CD4-positive, alpha-beta T cell treated with Interleukin-21 for 1 hour (primary cell): ENCODE measurements at places on chromosomes 5 and 9.

DNA sequence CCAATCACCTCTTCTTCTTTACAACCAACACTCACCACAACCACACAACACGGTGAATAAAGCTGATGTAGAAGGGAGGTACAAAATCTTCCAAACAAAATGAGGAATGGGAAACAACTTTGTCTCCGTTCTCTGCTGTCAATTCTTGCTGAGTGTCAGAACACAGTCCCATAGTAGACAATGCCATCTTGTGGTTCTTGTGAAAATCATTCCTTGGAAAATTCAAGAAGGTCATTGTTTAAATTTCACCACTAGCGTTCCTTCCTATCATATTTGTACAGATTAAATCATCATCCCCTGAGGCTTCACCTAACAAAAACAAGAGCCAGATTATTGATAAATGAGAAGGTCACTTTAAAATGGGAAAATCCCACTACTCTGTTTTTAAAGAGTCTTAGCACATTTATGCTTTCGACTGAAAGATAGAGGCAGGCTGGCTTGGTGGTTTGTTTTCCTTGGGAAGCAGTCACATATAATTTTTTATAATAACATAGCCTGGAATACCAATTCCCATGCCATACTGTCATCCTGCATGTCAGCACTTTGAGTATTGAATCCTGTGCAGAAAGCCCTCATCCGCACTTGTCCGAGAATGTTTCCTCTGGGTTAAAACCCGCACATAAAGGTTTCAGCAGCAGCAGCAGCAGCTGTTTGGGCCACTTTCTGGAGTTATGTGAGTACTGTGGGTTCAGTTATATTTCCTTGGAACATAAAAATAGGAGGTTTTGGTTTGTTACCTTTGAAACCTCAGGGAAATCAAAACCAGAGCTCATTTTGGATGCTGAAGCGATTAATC, 395.0 kb upstream of the SMARCA2 start:
- DNase-seq, result no peak

GRCh38 chr9:651371-651770, 190.1 kb upstream of the DMRT1 start:
- no peak for DNase-seq

DNA sequence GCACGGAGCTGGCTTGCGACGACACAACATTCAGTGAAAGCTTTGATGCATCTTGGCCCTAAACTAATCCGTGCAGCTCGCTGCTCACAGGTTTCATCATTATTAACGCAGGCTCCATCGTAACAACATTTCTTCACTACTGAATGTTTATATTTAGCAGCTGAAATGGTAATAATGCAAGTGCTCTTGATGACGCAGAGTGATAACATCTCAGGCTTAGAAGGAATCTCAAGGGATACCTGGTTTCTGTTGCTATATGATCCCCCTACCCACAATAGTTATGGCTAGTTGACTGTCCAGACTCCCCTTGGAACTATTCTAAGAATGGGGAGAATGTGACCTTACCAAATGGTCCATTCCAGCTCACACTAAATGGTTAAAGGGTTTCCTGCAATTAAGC, 36.2 kb downstream of the C5 start:
- no peak for DNase-seq

GRCh38 chr5:133425222-133425621, 187.1 kb downstream of the FSTL4 start:
- no peak for DNase-seq

- no peak for DNase-seq
Measured at GRCh38 chr9:14218253-14218652, 95.7 kb downstream of the NFIB start.

GRCh38 chr9:107627781-107628180, 138.2 kb upstream of the KLF4 start:
- no peak for DNase-seq

DNA sequence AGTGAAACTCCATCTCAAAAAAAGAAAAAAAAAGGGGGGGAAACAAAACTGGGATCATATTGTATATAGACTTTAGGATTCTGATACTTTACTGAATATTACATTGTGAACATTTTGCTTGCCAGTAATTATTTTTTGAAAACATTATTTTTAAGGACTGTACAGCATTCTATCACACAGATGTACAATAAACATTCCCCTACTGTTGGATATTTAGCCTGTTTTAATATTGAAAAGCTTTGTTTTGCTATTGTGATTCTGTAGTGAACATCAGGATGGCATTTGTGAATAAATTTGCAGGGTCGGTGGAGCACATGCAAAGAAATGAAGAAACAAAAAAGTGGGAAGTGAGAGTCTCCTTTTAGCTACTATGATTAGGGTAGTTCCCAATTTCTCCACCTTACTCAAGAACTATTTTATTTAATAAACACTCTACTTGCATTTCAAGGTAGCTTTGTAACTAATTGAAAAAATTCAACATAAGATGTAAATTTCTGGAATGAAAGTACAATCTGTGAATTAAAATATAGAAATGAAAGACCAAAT, 18.7 kb downstream of the RASGRF2 start:
- no peak for DNase-seq

- no peak for DNase-seq
Measured at GRCh38 chr5:79074641-79075040, 5.1 kb downstream of the BHMT2 start.

- no peak for DNase-seq
Measured at GRCh38 chr9:106697750-106698502, 165.0 kb upstream of the ZNF462 start.

GRCh38 chr5:151758430-151759241, at the start of gene ATOX1:
TSS of gene ATOX1 (minus strand) at chr5:151758631. CDS start at chr5:151758551, 80 bp downstream.
- DNase-seq, result peak; percentile 91

DNA sequence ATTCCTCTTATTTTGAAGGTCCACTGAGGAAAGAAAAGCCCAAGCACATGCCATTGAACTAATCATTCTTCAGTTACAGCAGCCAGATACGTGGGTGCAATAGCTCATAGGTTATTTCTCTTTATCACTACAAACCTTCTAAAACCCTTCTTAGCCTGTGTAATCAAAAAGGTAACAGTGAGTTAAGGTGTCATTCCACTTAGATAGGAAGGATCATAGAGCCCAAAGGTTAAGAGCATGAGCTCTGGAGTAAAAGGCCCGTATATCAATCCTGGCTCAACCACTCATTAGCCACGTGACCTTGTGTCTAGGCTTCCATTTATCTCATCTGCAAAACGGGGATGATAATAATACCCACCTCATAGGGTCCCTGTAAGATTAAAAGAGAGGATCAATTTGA, 2.7 kb downstream of the GPX8 start:
- no peak for DNase-seq

- no peak for DNase-seq
Measured at GRCh38 chr9:5455181-5455580, 4.8 kb downstream of the CD274 start.

DNA sequence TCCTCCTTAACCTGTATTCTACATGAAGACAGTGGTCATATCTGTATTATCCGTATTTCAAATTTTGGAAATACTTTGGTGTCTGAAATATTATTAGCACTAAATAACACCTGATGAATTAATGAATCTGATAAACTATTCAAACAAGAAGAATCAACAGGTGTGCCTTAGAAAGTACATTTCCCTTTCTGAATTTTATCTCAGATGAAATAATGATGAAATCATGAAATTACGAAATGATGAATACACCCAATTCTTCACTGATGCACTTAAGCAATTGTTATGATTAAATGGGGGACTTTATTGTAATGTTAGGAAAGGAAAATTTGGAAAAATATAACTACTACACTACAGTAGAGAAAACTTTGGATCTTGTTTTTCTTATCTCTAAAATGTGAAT, 313.6 kb downstream of the HCN1 start:
- no peak for DNase-seq

DNA sequence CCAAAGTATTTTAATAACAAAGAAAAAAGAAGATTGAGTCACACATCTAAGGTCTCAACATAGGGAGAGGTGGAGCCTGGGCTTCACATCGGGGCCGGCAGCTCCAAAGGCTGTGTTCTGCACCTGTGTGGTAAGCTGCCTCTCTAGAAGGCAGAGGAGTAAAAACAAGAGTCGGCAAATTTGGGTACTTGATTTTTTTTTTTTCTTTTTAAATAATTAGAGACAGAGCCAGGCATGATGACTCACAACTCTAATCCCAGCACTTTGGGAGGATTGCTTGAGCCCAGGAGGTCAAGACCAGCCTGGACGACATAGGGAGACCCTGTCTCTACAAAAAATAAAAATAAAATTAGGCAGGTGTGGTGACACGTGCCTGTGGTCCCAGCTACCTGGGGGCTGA, 4.7 kb downstream of the URM1 start:
- no peak for DNase-seq

DNA sequence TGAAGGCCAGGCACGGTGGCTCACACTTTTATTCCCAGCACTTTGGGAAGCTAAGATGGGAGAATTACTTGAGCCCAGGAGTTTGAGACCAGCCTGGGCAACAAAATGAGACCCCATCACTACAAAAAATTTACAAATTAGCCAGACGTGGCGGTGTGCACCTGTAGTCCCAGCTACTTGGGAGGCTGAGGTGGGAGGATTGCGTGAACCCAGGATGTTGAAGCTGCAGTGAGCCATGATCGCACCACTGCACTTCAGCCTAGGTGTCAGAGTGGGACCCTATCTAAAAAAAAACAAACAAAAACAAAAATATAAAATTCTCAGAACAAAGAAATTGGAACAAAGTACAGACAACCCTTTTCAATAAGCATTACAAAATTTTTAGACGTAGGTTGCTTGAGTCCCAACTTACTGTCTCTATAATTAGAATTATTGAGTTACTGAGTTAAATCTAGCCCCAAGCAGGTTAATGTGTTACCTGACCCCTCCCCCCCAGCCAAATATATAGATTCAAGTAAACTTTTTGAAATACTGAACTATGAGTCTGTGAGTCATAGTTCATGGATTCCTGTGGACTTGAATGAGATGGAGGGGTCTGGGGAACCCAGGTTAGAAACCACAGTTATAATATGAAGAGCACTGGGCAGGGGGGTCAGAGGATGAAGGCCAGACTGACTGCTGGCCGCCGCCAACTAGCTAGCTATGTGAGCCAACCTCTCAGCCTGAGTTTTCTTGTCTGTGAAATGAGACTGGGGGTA, 173.1 kb downstream of the AOPEP start:
- DNase-seq, result no peak

- no peak for DNase-seq
Measured at GRCh38 chr5:130975299-130975698, 189.8 kb downstream of the HINT1 start.

DNA sequence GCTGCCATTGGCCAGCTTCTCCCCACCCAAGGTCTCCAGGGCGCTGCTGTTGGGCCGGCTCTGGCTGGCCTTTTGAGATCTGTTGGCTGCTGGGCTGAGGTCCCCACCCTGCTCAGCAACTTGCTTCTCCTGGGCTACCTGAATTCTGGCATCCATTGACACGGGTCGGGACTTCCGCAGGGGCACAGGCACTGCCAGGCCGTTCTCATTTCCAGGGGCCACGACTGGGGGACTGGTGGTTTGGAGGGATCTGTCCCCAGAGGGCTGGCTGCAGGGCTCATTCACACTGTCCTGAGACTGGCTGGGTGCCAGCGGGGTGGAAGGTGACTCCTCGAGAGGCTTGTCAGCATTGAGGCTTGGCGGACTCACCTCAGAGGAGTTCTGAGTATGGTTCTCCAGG, 87.1 kb upstream of the FBXW11 start:
- no peak for DNase-seq

DNA sequence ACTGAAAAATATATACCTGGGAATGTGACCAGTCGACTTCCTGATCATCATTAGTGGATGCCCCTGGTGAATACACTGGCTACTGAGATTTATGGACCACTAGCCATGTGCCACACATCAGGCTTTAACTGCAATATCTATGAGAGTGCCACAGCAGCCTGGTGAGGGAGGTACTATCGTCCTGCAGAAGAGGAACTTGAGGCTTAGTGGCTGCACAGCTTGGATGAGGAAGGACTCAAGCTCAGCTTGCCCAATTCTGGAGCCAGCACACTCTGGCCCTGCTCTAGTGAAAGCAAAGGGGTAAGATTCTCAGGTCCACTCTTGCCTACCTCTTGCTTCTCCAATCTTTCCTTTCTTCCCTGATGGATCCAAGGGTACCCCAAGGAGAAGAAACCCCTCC, 129.3 kb downstream of the ENTREP1 start:
- DNase-seq, result no peak

DNA sequence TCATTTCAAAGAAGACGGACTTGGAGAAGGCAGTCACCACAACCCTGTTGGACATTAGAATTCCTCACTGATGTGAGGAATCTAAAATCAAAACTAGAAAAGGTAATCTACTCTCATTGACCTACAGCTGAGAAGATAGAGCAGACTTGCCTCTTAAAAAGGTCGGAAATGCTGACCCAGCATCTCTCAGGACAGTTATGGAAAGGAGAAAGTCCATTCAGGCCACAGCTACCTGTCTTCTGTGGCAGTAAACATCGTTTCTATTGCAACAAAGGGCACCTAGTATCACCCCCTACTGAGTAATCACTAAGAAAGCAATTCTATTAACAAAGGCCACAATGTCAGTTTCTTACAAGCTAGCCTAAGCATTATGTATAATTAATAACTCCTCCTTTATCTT, 601.7 kb downstream of the PRELID2 start:
- DNase-seq, result no peak

DNA sequence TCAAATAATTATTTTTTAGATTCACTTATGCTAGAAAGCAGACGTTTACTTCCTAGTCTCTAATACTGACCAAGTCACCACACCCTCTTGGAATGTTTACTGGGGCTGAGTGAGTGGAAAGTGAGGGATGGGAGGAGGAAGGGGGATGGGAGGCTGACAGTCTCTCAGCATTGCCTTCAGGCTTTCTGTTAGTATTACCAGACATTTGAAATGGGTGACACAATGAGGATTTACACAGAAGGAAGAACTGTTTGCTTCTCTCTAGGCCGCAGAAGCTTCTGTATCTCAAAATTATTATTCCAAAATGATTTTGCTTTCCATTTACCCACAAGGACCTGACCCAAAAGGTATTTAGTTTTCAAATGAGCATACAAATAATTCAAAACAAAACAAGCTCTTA, 232.8 kb upstream of the ZNF608 start:
- no peak for DNase-seq

DNA sequence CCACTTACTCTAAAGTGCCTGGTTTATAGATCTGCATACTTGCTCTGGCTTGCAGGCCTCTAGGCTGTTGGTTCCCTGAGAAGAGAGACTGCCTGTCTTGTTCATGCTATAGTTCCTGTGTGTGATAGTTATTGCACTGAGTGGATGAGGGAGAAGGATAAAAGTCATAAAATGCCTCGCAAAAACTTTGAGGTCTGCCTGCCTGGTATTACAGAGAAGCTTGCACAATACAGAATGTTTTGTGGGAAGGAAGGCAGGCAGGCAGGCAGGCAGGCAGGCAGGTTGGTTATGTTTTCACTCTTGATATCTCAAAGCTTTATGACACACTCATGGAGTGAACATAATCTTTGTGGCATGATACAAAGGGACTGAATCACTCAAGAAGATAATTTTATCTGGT, 287.1 kb downstream of the SLIT3 start:
- no peak for DNase-seq

GRCh38 chr9:81565144-81565543, 124.2 kb downstream of the TLE1 start:
- DNase-seq, result no peak

DNA sequence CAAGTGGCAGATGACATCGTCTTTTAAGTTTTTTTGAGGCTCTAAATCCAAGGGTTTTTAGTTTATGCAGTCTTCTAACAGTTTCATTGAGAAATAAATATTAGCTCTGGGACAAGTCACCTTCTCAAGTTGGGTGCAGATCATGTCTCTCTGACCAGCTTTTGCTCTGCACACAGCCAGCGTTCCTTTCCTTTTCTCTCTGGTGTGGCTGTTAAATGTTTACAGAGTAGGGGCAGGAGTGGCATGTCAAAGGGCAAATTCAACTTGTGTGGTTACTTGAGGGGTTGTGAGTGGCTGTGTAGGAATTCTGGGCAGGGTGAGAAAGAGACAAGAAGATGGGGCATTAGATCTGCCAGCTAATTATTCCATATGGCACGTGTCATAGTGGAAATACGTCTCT, 187.5 kb upstream of the HMHB1 start:
- DNase-seq, result no peak
